ENCODE measurements at places on chromosomes 5 and 9.

GRCh38 chr5:56763182-56763581, 52.2 kb upstream of the MAP3K1 start:
- DNase-seq, result no peak

GRCh38 chr5:123134653-123135181, 45.7 kb downstream of the PRDM6 start:
- DNase-seq, result no peak

DNA sequence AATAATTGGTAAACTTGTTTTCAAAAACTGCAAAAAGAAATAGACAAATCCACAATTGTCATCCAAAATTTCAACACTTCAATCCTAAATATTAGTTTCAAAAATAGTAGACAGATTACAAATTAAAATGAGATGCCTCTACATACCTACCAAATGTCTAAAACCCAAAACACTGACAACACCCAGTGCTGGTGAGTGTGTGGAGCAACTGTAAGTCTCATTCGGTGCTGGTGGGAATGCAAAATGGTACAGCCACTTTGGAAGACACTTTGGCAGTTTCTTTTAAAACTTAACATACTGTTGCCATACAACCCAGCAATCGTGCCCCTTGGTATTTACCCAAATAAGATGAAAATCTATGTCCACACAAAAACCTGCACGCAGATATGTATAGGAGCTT, 6.7 kb downstream of the ECM2 start:
- no peak for DNase-seq

DNA sequence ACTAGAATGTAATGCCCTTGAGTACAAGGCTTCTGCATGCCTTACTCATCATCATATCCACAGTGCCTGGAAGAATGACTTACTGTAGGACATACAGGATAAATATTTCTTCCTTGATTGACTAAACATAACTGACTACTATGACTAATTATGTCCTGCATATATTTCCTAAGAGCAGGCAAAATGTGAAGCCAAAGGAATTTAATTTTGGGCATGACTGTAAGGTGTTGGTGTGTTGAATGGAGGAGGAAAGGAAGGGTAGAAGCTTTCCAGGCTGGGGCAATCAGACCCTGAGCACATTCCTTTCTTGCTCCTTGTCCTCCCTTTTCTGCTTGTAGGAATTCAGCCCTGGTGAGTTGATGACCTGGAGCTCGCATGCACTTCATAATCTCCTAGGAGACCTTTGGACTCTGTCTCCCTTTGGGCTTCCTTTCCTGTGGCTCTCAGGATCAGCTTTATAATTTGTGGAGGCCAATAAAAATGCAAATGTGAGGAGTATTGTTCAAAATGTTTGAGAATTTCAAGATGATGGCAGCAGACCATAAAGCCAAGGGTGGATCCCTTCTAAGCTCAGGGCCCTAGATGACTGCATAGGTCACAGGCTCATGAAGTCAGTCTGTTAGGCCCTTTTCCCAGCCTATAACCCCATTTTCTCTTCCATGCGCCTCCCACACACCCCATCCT, 174.0 kb downstream of the HMHB1 start:
- peak; percentile 19 for DNase-seq

GRCh38 chr5:26482076-26482809, 556.1 kb downstream of the CDH9 start:
- no peak for DNase-seq

DNA sequence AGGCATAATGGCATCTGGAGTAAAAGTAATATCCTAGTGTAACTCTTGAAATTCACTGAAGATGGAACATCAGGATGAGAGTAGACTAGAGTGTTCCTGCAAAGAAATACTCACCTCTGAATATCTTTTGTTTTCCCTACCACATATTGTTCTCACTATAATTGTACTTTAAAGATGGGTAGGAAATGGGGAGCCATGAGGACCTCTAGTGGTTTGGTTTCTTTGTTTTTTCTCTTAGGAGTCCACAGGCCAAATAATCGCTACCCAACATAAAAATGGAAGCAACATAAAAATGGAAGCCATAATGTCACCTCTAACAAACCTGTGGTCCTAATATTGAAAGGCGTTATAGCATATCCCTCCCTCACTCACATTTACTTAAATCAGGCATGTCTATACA, 2375.8 kb downstream of the MAT2B start:
- DNase-seq, result no peak

DNA sequence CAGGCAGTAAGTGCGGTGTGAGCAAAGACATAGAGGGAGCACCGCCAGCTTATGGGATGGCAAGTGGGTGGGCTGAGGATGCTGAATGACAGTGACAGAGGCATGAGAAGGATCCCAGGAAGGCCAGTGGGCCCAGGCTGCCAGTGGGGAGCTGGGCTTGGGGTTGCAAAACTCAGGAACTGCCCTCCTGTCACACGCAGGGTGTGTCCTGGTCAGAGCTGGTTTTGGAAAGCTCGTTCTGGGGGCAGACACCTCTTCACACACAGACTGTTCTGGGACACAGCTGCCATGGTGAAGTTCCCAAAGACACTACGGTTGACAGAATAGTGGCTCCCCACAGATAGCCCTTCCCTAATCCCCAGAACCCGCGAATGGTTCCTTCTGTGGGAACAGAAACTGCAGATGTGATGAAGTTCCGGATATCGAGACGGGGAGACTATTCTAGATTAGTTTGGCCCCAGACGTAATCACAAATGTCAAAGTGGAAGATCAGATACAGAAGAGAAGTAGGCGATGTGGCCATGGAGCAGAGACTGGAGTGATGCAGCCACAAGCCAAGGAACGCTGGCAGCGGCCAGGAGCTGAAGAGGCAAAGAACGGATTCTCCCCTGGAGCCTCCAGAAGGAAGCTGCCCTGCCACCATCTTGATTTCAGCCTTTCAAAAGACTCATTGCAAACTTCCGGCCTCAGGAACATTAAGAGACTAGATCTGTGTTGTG, 159.0 kb downstream of the COL23A1 start:
- no peak for DNase-seq

- DNase-seq, result peak; percentile 19
Observed at GRCh38 chr9:35935755-35936509, 22.0 kb downstream of the OR2S2 start.

DNA sequence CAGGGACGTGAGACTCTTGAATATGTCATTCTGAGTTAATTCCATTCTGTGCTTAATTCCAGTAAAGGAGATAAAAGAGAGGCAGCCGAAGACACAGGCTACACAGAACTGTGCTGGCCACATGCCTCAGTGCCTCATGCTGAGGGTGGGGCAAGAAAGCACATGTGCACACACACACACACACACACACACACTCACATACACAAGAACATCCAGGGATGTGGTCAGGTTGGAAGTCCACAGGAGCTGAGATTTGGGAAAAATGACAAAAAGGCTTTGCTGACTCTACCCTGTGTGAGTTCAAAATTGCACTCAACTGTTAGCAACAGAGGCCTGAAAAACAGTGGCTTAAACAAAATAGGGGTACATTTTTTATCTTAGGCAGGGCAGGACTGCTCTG, 40.5 kb downstream of the ALG2 start:
- DNase-seq, result no peak

- DNase-seq, result peak; percentile 32
Observed at GRCh38 chr9:109052416-109052815, 39.1 kb upstream of the CTNNAL1 start.

- DNase-seq, result no peak
Observed at GRCh38 chr5:14859980-14860379, 11.6 kb downstream of the ANKH start.

DNA sequence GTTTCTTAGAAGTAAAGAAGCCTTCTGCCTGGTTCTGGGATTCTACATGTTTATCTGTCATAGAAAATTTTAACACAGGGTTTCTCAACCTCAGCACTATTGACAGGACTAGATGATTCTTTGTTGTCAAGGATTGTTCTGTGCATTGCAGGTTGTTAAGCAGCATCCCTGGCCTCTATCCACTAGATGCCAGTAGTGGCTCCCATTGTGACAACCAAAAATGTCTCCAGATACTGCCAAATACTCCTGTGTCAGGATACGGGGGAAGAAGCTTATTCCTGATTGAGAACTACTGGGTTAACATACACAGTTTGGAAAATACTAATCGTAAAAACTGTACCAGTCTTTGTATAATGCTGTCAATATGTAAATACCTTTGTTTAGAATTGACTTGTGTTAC, 167.1 kb downstream of the NIPBL start:
- no peak for DNase-seq

DNA sequence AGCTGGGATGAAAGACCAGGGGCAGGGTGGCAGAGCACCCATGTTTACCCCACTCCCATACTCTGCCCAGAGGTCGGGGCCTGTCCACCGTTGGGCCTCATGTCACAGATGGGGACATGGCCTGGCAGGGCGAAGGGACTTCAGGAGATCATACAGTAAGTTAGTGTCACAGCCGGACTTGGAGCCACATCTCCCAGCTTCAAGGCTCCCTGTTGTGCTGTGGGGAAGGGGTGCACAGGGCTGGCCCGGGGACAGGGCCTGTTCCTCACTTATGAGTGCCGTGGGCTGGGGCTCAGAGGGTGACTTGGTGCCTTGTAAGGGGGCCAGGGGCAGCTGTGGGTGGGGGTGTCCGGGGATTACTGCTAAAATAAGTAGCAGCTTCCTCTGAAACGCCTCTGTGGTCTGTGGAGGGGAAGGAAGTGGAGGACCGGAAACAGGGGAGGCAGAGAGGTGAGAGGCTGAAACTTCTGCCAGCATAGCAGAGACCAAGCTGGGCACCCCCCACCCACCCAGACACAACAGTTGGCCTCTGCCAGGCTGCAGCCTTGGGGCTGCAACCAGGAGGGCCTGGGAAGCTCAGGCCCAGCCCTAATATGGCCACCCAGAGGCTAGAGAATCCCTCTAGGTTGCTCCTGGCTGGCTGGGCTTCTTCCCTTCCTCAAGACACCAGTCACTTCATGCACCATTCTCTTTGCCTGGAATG, 41.1 kb upstream of the NEK6 start:
- no peak for DNase-seq

GRCh38 chr5:172207511-172207910, 13.5 kb downstream of the EFCAB9 start:
- DNase-seq, result no peak

- DNase-seq, result no peak
Observed at GRCh38 chr9:136546697-136547501, 1.1 kb upstream of the NOTCH1 start.

GRCh38 chr9:86187121-86187520, 72.3 kb downstream of the C9orf153 start:
- no peak for DNase-seq

GRCh38 chr9:104992659-104993058, 64.7 kb upstream of the ABCA1 start:
- peak; percentile 19 for DNase-seq

DNA sequence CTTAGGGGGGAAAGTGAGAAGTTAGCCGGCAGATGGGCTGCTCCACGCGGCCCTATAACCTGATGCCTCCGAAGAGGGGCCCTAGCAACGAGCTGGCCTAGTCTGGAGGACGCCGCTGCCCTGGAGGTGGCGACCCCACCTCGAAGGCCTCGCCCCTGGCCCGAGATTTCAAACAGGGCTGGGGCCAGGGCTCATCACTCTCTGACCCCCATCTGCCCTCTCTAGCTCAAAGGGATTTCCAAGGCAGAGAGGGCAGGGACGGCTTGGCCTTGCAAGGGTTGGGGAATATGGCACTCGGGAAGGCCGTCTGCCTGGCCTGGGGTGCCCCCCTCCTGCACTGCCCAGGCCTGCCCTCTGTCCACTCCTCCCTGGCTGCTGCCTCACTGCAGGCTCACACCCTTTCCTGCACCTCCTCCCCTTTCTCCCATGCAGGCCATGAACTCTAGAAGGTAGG, 25.5 kb upstream of the TIFAB start:
- DNase-seq, result no peak

GRCh38 chr9:121222524-121223171, 21.0 kb upstream of the RAB14 start:
- DNase-seq, result no peak

- no peak for DNase-seq
Observed at GRCh38 chr5:149200355-149200754, 59.1 kb downstream of the ABLIM3 start.

DNA sequence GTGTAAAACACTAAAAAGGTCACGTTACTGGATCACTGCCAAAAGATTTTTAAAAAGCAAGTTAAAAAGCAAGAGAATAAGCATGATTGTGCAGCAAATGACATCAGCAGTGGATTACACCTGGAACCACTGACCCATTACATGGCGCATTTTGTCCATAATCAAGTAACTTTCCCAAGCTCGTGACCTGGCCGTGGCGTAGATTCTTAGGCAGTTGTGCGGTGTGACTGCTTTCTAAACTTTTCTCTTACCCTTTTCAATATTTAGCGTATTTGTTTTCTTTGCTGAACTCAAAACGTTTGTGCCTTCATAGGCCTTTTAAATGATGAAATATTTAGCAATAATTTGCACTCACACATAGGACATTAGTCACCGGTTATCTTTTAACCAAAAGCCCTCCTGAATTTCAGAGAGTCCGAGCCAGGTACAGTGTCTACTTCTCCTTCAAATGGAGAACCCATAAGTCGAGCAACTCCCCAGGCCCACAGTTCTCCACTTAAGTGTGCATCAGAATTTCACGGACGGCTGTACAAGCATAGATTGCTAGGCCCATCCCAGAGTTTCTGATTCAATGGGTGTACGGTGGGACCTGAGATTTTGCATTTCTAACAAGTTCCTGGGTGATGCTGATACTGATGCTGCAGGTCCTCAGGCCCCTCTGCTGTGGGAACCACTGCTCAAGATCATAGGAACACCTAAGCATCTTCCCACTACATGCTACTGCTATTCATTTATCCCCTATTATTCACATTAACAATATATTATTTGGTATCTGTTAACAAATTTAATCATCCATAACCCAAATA, 144.4 kb downstream of the GLIS3 start:
- DNase-seq, result no peak

- DNase-seq, result no peak
Observed at GRCh38 chr5:131997026-131997726, 14.3 kb downstream of the ACSL6 start.

DNA sequence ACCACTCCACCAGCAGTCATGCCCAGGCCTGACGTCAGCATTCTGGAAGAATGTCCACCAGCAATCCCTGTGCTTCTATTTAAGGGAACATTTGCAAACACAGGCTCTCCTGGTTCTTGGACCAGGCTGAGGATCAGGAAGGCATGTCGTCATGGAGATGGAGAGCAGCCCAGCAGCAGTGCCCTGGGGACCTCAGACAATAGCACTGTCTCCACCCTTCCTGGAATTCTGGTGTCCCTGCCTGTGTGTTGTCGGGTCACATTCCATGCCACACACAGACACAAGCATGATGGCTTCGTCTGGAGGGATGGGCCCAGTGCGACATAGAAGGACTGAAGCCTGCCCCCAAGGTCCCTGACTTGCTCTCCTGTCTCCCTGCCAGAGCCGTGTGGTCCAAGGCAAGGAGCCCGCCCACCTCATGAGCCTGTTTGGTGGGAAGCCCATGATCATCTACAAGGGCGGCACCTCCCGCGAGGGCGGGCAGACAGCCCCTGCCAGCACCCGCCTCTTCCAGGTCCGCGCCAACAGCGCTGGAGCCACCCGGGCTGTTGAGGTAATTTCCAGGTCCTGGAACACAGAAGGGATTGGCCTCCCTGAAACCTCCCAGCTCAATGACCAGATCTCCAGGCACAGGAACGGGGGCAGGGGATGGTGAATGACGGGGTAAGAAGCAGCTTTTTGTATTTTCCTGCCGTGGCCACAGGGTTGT, 43.8 kb downstream of the STOM start:
- DNase-seq, result peak; percentile 81
